Stimulated activated CD8-positive, alpha-beta memory T cell treated with anti-CD3 and anti-CD28 coated beads, Interleukin-2, amount 100 ng/mL, for 1 hour (primary cell): ENCODE measurements at places on chromosomes 1 and 21.
A peak's percentile ranks its signal among the peaks of the same experiment; 100 is the strongest.

DNA sequence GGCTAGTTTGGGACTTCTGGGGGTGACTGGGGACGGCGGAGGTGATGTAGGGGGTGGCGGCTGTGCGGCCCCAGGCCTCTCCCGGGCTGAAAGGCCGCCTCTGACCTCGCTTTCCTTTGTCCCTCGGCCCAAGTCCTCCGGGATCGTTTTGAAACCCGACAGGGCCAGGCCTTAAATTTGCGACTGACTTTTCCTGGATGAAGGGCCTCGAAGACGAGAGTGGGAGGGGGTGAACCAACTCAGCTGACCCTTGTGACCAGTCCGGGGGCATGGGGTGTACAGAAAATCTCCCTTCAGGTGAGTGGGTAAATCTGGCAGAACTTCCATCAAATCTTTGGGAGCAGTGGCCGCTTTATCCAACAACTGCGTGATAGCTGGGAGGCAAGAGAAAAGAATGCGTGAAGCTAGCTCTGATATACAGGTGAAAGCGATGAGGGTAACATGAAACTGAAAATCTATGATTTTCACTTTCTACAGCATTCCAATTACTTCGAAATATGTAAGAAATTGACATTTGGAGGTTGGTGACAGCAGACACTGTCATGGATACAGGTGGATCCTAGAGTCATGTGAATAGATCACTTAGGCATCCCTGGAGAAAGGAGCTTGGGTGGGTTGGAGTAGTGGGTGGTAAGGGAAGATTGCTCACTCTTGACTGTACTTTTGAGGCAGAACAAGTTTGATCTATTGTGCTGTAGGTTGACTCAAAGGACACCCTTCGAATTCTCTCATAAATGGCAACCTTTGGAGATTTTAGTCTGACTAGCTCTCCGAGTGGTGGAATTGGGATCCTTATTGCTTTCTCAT lies 885 bp downstream of the AHCYL1 start:
- no peak for DNase-seq

- DNase-seq, result no peak
Measured at GRCh38 chr1:95023399-95024043, 49.2 kb downstream of the ALG14 start.

DNA sequence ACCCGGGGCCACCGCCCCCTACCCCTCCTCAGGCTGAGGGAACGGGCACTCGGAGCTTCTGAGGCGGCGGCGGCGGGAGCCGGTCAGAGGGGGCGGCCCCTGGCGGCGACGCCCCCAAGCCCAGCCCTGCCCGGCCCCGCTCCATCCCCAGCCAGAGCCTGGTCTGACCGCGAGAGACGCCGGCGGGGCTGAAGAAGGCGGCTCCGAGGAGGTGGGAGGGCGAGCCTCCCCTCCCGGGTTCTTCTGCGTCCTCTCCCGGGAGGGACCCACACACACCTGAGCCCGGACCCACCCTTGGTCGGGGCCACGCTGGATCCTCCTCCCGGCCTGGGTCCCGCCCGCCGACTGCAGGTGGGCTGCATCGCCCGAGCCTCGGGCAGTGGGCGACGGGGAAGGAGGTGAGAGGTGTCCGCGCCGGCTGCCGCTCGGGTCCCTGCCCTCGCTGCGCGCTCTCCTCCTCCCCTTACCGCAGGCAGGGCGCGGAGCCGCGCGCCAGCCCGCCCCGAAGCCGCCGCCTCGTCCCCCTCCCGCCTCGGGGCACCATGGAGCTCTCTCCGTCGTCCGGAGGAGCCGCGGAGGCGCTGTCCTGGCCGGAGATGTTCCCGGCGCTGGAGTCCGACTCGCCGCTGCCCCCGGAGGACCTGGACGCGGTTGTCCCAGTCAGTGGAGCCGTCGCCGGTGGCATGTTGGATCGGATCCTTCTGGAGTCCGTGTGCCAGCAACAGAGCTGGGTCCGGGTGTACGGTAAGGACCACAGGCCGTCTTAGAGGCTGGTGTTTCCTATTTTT lies at the start of gene RASAL2:
Gene RASAL2, plus strand, starts transcription at position 154 of the 788 bp plus-strand sequence. Its CDS starts 389 bp downstream, at position 543.
- DNase-seq, result no peak

DNA sequence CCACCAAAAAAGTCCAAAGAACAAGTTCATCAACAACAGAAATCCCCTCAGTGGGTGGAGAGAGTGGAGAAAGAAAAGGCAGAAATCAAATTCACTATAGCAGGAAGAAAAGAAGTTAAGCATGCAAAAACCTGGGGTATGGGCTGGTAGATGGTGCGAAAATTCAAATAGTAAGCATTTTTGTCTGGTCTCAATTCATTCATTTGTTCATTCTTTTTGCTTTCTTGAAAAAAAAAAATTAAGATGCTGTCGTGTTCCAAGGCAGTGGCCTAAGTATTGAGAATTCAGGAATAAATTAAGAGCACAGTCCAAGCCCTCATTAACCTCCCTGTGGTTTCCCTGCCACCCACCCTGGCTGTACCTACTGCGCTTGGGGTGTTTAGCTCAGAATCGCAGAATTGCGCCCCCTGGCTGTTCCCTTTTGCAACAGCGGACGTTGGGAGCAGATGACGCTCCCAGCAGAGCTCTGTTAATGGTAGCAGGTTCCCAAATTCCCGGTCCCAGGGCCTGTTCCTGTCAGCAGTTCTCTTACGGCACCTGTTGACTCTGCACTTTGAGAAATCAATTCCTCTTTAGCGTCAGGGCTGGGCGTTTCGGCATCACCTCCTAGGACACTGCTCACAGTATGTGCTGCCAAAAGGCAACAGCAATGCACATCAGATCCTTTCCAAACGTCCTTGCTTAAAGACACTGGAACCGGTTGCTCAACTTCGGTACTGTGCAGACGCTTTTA lies 34.0 kb upstream of the SSX2IP start:
- peak; percentile 33 for DNase-seq

DNA sequence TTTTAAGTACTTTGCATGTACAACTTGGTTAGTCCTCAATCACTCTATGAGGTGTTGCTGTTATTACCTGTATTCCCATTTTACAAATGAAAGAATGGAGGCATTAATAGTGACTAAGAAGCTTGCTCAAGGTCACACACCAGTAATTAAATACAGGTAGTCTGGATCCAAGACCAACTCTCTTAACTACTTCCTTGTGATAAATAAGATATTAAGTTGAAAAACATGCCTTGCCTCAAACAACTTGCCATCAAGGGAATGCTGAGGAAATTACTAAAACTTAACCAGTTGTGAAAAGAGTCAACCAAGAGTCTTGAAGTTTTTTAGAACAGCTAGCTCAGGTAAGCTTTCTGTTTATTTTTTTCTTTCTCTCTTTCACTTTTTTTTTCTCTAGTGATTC lies 21.0 kb upstream of the LAMC1 start:
- DNase-seq, result no peak

DNA sequence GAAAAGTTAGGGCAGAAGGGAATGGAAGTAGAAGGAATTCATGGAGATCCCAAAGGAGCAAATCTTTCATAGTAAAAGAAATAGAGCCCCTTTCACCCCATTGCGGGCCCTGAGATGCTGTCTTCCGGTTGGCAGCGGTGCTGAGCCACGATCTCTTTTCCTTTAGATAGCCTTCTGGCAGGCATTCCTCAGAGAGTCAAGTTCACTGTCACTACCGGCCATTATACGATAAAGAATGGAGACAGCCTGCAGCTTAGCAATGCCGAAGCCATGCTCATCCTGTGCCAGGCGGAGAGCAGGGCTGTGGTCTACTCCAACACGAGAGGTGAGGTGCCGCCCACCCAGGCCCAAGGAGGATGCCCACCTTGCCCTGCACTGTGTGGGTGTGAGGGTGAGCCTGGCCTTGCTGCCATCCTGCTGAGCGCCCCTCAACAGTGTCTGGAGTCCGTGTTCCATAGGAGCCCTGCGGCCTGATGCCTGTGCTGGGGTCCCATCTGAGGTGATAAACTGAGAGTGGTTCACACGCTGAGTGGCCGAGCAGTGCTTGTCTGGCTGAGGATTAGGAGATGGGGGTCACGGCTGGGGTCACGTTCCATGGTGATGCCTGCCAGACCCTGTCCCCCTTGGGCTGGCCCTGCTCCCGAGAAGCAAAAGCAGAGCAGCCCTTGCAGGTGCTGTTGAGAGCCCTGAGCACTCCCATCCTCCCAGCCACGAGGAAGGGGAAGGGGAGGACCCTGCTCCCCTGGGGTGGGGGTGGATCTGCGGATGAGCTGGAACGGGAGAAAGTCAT lies 20.4 kb upstream of the PWP2 start:
- no peak for DNase-seq

- no peak for DNase-seq
Measured at GRCh38 chr1:243288062-243288461, 32.2 kb downstream of the SDCCAG8 start.

DNA sequence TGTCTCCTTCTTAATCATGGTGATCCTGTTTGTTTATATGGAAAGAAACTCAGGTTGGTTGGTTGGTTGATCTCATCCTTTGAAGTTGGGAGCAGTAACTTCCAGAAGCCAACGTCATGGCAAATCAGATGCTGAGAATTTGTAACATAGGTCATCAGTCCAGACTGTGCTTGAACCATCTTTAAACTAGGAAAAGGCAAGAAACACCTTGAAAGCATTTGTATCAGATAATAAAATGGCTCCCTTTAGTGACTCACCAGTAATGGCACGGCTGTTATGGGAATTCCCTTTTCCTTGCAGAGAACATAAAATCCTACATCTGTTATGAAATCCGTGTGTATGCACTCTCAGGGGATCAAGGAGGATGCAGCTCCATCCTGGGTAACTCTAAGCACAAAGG lies 58.1 kb downstream of the SERBP1 start:
- no peak for DNase-seq

DNA sequence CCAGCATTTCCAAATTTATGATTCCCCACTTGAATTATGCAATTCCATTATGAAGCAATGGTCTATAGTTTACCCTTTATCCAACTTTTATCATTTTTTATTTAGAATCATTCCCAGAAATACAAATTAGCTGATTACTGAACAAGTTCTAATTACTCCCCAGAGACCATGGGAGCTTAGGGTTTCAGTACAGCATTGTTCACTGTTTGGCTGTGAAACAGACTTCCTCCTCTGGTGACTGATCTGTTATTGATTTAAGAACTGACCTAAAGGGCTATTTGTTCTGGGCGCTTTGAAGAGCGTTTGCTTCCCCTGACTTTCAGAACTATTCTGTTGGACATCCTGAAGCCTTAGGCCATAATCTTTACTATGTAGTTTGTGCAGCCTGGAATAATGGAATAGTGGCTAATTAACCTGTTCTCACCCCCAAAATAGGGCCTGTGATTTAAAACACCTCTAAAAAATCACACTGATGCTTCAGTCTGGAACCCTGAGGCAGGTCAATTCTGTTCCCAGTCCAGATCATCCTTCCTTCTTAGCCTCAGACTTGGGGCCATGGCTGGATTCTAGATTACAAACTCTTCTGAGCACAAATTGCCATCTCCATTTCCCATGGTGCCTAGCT lies 58.7 kb downstream of the ALG14 start:
- no peak for DNase-seq

GRCh38 chr1:221740993-221741702 lies 741 bp downstream of the DUSP10 start:
- DNase-seq, result no peak

- no peak for DNase-seq
Measured at GRCh38 chr1:2480236-2480985, 4.3 kb downstream of the PLCH2 start.

- DNase-seq, result no peak
Measured at GRCh38 chr1:23567996-23568607, 8.8 kb upstream of the ID3 start.

GRCh38 chr1:27403065-27403726 lies 10.8 kb downstream of the GPR3 start:
- DNase-seq, result no peak

DNA sequence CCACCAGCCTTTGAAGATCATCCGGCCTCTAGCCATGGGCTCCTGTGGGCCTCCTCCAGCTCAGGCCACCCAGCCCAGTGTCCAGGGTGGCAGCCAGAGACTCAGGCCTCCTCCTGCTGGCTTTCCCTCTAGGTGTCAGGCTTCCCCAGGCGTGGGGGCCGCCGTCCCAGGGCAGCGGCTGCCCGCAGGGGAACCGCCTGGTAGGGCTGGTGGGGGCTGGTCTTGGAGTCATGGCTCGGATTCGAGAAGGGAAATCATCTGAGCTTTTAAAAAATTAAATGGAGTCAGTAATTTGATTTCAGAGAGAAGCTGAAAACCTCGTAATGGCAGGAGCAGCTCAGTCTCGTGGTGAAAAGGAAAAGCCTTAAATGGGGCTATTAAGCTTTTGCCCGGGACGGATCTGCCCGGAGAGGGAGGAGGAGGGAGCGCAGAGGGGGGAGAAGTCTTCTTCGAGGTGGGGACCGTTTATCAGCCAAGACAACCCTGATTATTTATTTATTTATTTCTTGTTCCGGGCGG lies 66.4 kb upstream of the TARDBP start:
- no peak for DNase-seq

- no peak for DNase-seq
Measured at GRCh38 chr1:14945132-14946010, 208.2 kb upstream of the TMEM51 start.

- DNase-seq, result no peak
Measured at GRCh38 chr1:171819946-171820345, 21.4 kb upstream of the DNM3 start.

DNA sequence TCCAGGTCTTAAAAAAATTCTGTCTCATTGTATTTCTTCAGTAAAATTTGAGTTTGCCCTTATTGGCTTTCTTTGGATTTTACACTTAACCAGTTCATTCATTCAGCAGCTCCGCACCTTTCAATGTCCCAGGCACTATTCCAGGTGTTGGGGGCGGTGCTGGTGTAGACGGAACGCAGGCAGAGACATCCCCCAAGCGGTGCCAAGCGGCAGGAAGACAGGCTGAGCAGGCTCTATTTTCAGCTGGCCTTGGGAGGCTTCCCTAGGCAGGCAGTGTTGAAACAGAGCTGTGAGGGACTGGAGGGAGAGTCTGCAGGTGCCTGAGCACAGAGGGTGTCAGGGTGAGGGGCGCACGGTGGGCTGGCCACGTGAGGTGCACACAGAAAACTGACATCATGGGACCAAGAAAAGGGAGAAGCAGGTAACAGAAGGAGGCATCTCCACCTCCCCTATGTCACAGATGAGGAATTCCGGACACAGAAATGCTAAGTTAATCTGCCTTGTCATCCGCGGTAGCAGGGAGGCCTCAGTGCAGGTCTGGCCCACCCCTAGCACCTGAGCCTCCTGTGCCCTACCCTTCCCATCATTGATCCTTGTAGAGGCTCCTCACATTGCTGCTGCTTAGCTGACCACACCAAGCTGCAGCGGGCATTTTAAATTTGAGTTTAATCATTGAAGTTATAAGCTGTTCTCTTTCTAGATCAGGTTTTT lies 40.8 kb downstream of the SLC37A1 start:
- no peak for DNase-seq

GRCh38 chr1:37040773-37041172 lies 6.5 kb upstream of the GRIK3 start:
- DNase-seq, result no peak

DNA sequence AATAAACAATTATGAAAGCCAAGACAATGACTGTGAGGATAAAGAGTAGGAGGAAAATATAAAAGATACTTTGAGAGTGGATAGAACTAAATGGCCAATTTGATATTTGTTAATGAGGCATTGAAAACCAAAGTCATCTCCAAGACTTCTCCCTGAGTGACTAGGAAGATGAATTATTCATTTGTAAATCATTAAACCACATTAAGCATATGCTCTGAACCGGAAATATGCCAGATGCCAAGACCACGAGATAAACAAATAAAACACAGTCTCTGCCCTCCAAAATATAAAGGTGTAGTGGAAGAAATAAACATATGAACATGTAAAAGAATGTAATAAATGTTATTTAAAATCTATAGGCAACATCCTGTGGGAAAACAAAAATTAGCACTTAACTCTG lies 78.8 kb downstream of the MRPL39 start:
- DNase-seq, result no peak

GRCh38 chr1:162977944-162978568 lies 91.1 kb upstream of the RGS4 start:
- no peak for DNase-seq

GRCh38 chr21:42677339-42678321 lies 24.2 kb downstream of the PDE9A start:
- no peak for DNase-seq

GRCh38 chr1:14994841-14995437 lies 158.6 kb upstream of the TMEM51 start:
- no peak for DNase-seq
